Adrenal gland (tissue), 19 donors: ENCODE measurements at places on chromosomes 13 and 19. TPM values are rescaled to one million over a fixed set of nuclear protein-coding genes. Genes with fewer than 3 reads are reported as not detected.

VAV1 gene
- 13.5 TPM for total RNA-seq

CCNE1 gene
- 7.0 TPM for total RNA-seq

KIR2DL4 gene
- total RNA-seq, result not detected

IFNL1 gene
- total RNA-seq, result not detected

ZNF491 gene
- total RNA-seq, result 0.24 TPM

MAMSTR gene
- total RNA-seq, result 9.4 TPM

LHB gene
- total RNA-seq, result not detected
